Occipital lobe (tissue), 3 donors: ENCODE measurements at places on chromosomes 4 and X.

GRCh38 chr4:182808673-182809416, 108.3 kb downstream of the DCTD start:
- no peak for DNase-seq

- DNase-seq = no peak
Measured at GRCh38 chrX:130082244-130083106, 27.8 kb downstream of the ELF4 start.

GRCh38 chr4:21888195-21888976, 60.2 kb downstream of the KCNIP4 start:
- DNase-seq = no peak

GRCh38 chrX:38929966-38930421, 128.7 kb downstream of the MID1IP1 start:
- DNase-seq = no peak

DNA sequence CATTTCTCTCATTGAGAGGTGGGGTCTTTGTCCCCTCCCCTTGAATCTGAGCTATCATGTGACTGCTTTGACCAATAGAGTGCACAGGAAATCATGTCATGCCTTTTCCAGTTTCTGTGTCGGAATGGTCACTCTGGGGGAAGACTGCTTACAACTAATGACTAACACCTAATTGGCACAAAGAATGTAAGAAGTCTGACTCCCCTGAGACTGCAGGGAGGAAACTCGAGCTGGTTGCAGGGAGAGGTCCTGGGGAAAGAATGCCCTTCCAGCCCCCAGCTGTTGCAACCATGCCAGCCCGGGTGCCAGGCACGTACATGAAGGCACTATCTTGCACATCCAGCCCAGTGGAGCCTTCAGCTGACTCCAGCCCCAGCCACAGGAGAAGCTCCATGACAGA, 254.2 kb downstream of the DHX15 start:
- no peak for DNase-seq

DNA sequence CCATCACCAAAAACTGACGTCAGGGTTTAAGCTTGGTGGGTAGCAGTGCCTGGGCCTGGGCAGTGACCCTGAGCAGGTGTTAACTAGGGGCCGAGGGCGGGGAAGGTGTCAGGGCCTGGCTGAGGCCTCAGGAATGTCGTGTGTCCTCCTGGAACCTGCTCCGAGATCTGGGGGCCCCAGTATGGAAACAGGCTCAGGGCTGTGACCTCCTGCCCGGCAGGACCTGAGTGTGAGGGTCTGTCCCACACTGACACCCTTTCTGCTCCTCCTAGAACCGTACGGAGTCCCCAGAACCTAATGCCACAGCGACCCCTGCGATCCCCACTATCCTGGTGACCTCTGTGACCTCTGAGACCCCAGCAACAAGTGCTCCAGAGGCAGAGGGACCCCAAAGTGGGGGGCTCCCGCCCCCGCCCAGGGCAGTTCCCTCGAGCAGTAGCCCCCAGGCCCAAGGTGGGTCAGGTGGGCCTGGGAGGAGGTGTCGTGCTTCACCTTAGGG, 741 bp downstream of the HGFAC start:
- DNase-seq = no peak

- DNase-seq = no peak
Measured at GRCh38 chr4:4994312-4995097, 24.8 kb downstream of the CYTL1 start.

DNA sequence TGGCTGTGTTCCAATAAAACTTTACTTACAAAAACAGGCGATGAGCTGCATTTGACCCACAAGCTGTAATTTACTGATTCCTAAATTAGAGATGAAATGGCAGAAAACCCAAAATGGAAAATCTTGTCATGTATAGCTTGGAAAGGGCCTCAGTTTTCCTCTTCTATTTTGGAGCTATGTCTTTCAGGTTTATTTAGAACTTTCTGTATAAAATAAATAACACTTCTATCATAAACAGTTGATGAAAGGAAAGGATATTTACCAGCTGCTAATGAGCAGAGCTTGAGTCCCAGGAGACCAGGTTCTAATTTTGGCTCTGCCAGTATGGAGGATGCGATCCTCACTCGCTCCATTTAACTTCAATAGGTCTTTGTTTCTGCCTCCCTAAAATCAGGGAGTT, 213.5 kb downstream of the LDB2 start:
- DNase-seq = no peak

GRCh38 chrX:1336948-1337779, 579 bp downstream of the IL3RA start:
- no peak for DNase-seq

DNA sequence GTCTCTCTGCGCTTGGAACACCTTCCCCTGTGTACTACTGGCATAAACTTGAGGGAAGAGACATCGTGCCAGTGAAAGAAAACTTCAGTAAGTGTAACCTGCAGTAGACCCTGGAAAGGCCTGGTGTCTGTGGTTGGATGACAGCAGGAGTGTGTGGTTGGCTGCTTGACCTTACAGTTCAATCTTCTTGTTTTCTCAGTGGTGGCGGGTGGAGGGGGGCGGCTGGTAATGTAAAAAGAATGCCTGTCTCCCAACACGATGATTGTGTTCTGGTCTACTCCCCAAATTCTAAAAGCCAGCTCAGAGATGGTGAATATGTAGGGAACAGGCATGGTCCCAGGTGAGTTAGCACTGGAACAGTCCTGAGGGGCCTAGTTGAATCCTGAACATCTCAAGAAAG, 18.6 kb downstream of the PSMD10 start:
- no peak for DNase-seq
